NCI-H1048 (cell line): ENCODE measurements at places on chromosomes 4 and X.

- DNase-seq, result no peak
Measured at GRCh38 chrX:133294126-133294525, 76.0 kb upstream of the TFDP3 start.

GRCh38 chr4:188023682-188024081 lies 28.1 kb downstream of the ZFP42 start:
- no peak for DNase-seq

DNA sequence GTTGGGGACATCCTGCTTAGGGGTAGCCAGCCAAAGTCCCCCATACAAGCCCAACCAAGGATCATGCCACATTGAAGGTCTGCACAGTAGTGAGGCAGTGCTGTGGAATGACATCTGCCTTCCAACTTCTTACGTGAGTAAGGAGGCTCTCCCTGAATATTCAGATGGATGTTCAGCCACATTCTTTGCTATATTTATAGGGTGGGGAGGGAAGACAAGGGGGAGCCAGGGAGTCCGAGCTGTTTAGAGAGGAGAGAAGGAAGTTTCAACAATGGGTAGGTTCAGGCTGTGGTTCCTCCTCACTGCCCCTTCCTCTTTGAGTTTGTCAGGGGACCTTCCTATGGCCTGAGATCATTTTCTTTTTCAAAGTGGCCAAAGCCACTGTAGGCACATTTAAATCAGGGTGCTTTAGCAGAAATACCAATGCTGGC lies 29.8 kb downstream of the MSN start:
- DNase-seq, result no peak

GRCh38 chr4:88928852-88929251 lies 128.1 kb downstream of the FAM13A start:
- no peak for DNase-seq

DNA sequence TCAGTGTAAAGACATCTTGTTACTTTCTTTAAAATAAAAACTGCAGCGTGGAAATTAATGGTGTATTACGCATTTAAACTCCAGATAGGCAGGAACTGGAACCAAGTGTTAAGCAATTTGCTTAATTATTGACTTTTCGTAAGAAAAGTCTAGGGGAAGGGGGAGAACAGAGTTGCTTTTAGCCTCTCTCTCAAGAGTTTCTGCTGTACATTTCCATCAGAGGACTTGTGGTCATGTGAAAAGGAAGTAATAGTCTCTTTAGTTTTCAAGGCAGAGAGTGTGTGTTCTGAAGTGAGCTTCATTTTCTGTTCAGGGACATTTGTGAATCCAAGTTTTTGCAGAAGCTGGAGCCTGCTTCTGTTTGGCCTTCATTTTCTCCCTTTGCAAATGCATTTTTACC lies 127.2 kb downstream of the UBE2K start:
- DNase-seq, result no peak

DNA sequence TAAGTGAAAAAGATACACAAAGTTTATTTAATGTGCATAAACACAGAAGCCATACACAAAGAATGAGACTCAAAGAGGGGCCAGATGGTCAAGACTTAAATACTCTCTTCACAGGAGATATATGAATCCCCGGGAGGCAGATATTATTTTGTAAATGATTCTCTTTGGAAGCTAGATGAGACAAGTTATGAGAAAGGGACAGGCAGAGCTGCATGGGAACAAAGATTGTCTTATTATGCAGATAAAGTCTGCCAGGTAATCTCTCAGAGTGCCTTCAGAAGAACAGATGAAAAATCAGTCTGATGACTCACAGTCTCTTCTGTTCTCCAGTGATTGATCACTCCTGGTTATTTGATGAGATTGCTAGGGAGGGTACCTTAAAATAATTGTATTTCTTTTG lies 89.0 kb downstream of the NAF1 start:
- DNase-seq, result no peak

- no peak for DNase-seq
Measured at GRCh38 chrX:153336121-153336894, 2.4 kb downstream of the ZNF275 start.

- no peak for DNase-seq
Measured at GRCh38 chrX:124215786-124216185, 116.7 kb upstream of the TEX13D start.

DNA sequence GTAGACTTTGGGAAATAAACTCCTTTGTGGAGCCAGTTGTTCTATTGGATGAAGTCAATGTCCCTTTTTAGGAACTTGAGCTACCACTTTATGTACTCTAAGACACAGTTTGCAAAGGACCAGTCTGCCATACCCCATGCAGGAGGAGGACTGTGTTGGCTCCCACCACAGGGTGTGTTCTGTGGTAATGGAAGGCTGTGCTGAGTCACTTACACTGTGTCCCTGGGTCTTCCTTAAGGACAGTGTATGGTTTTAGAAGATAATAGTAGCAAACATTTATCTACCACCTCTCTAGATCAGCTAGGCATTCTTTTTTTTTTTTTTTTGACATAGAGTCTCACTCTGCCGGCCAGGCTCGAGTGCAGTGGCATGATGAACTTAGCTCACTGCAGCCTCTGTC lies 184.0 kb upstream of the PGRMC2 start:
- DNase-seq, result no peak

DNA sequence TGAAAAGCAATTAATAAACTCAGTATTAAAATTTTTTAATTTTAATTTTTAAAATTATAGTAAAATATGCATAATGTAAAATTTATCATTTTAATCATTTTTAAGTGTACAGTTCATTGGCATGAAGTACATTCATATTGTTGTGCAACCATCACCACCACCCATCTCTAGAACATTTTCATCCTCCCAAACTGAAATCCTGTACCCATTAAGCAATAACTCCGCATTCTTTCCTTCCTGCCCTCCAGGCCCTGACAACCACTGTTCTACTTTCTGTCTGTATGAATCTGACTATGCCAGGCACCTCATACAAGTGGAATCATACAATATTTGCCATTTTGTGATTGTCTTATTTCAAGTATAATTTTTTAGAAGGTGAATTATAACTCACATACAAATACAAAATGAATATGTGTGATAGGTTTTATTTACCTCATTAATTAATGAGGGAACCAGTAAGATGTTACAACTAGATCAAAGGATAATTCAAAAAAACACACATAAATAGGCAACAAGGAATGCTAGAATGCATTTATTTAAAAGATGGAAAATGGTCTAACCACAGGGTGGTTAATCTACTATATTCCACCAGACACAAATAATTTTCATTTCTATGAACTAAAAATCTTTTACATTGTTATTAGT lies 13.1 kb upstream of the AFF1 start:
- no peak for DNase-seq

GRCh38 chrX:96861218-96861617 lies 22.5 kb upstream of the RPA4 start:
- DNase-seq, result no peak

DNA sequence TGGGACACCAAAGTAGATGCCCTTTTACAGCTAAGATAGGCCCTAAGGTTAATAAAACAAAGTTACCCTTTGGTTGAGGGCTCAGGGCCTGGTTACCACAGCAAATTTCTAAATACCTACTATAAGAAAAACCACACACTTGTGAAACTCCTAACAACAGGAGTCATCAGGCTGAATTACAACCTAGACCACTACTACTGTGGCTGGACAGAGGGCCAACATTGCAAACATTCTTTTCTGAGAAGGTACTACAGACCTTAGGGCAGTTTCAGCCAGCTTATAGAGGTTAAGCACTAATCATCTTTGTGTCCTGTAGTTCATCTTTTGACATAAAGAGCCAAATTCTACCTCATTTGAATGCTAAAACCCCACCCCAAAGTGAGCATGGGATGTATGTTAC lies 504.0 kb downstream of the RAPGEF2 start:
- DNase-seq, result no peak

DNA sequence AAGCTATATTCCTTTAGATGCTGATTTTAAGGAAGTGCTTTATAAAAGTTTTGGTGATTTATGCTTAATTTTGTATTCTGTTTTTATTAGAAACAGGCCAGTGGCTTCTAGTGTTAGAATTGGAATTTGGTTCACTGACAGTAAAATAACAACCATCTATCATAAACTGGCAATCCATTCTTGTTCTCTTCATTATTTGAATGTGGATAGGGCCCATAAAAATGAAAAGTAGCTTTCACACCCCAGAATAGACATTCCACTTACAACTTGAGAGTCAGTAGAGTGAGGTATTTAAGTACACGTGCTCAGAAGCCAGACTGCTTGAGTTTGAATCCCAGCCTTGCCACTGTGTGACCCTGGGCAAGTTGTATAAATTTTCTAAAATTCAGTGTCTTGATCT lies 232.4 kb upstream of the CTSO start:
- no peak for DNase-seq
